ENCODE measurements at places on chromosomes 4 and X.

DNA sequence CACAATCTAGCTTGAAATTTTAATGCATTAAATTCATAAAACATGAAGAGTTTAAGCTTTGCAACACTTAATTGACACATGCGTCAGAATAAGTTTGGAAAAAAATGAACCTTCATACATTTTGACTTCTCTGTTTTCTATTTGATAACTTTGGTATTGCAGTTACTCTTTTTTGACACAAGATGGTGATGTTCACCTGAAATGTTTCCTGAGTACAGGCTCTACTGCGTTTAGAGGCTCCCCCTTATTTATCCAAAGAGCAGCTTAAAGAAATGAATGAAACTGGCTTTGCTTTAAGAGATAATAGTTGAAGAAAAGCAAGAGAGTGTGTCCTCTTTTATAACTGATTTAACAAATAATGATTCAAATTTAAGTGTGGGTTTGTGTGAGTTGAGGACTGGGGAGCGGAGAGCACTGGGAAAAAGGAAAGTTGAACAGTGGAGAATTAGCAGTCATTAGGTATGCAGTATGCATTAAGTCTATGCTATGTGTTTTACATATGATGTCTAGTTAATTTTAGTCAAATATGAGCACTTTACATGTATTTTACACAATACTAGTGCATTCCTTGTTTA lies 180.6 kb upstream of the NUDT6 start:
- DNase-seq = no peak

DNA sequence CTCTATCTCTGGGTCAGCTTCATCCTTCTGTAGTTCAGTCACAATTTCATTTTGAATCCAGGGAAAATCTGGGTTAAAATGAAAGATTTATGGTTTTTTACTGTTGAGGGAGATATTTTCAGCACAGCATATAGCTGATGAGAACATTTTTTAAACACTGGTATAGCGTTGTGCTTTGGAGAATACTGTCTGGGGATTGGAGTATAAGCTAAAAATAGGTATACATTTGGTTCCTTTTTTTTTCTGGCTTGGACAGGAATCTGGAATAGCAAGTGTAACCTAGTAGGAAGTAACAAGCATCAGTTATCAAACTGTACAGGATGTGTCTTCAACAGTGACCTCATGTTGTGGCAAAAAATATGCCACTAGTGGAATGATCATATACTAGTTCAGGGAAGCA lies 149.1 kb downstream of the GRXCR1 start:
- no peak for DNase-seq

- no peak for DNase-seq
Observed at GRCh38 chr4:85937507-85937906, 422.3 kb downstream of the MAPK10 start.

- DNase-seq = no peak
Observed at GRCh38 chr4:107742791-107743190, 22.8 kb upstream of the PAPSS1 start.

DNA sequence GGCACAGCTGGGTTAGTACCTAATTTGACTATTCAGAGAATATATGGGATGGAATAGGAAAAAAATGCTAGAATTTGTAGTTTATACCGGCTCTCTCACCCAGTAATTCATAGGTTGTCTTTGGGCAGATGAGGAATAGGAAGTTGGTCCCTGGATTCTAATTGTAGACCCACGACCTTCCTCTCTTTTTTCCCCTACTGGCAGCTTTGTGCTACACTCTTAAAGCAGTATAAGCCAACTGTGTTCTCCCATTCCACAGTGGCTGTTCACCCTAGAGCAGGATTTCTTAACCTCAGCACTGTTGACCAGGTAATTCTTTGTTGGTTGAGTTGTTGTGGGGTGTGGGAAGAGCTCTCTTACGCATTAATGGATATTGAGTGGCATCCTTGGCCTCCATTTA lies 92.9 kb downstream of the FNIP2 start:
- DNase-seq = no peak

DNA sequence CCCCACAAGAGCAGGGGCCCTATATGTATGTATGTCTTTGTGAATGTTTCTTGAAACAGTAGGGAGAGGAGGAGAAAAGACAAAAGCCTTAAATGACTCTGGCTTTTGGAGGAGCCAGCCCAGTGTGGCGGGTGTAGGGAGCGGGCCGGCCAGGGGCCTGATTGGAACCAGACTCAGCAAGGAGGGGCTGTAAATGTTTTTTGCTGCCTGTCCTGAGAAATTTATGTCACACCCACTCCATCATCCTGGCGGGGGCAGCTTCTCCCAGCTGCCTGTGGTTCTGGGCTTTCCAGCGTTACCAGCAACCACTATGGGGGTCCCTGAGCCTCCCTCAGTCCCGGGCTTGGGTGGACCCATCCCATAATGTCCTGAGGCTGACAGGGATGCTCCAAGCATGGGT lies 130.8 kb downstream of the PJA1 start:
- no peak for DNase-seq

- DNase-seq = no peak
Observed at GRCh38 chr4:131613824-131614216, 1535.3 kb upstream of the PCDH10 start.

- no peak for DNase-seq
Observed at GRCh38 chrX:134735015-134735414, 76.7 kb upstream of the PLAC1 start.

DNA sequence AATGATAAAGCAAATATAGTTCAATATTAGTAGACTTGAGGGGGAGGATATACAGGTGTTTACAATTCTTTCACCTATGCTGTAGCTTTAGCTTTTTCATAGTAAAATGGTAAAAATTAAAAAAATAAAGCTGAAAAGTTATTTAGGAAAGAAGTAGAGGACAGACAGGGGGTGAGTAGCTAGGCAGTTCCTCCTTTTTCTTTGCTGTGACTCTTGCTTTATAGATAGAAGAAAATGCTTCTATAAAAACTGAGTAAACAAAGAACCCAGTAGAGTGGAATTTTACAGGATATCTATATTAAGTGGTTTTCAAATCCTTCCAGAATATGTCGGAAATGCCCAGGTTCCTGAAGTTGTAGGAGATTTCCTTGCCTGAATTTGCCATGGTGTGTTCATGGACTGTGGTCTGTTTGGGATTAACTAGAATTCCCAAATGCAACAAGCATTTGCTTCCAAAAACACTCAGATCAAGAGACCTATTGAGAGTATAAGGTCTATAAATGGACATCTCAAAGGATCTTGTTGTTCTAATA lies 74.9 kb downstream of the KDR start:
- no peak for DNase-seq

GRCh38 chr4:109494563-109494962 lies 60.9 kb downstream of the SEC24B start:
- no peak for DNase-seq

GRCh38 chr4:153579410-153579809 lies 104.7 kb upstream of the TLR2 start:
- DNase-seq = no peak

DNA sequence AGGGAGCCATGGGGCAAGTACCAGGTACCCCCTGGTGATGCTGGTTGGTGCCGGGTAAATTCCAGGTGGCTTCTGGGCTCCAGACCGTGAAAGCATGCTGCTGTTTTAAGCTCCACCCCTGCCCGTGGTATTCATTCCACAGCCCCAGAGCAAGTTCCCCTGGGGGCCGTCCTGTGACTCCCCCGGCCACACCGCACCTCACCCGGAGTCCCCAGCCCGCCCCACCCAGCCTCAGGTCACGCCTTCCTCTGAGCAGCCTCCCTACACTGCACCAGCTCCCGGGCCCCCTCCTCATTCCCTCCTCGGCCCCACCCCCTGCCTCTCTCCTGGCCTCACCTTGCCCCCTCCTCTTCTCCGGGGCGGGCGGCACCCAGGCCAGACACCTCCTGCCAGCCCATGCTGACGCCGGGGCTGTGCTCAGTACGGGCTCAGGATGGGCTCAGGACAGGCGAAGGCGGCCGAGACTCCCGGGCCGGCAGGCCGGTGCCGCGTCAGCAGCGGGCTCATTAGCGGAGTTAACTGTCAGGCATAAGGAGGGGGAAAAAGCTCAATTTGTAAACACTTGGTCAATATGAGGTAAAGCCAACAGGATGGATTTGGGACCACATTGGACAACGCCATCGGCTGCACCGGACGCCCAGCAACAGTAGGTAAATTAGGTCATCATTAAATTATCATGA lies 127.4 kb downstream of the FAM53A start:
- no peak for DNase-seq

- DNase-seq = no peak
Observed at GRCh38 chr4:185830263-185830994, 18.4 kb upstream of the SORBS2 start.

DNA sequence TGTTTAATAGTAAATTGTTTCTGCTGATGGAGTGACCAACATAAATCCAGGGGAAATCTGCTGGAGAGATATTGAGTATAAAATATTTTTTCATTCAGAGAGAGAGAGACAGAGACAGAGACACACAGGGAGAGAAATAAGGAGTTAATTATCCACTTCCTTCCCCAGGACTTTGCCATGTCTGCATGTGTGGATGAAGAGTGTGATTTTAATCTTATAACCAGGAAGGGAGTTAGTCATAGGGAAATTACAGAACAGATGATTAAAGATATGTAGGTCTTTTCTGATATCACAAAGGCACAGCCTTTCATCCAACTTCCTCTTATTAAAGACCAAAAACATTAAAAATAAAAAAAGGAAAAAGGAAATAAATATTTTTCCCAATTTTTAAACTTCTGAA lies 526.3 kb downstream of the SPRY1 start:
- no peak for DNase-seq

DNA sequence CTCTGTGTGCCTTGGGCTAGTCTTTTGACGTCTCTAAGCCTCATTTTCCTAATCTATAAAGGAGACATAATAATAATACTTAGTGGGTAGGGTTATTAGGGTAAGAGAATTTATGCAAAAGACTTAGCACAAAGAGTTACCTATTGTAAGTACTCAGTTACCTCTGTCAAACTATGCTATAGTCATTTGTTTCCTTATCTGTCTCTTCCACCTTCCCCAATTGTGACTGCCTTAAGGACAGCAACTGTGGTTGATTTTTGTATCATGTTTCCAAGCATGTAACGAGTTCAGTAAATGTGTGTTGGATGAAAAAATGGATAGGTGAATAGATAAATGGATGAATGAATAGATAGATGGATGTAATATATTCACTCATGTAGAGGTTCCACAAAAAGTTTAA lies 48.1 kb downstream of the WDR19 start:
- no peak for DNase-seq

GRCh38 chr4:60502733-60503132 lies 697.4 kb upstream of the ADGRL3 start:
- DNase-seq = no peak

DNA sequence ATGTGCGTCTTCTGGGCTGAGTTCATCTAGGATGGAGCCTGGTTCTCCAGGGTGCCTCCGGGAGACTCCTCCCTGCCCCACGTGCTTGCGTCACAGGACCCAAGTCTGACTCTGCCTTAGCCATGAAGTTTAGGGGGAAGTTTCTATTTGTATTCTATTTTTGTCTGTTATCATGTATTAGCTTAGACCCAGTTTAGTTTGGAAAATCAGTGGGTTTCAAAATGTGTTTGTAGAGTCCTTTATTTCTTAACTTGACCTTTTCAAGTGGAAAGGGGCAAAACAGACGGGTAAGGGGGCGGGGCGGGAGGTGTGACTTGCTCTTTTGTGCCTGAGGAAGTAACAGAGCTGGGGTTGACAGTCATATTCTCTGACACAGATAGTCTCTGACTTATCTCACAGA lies 86.0 kb downstream of the HTT start:
- DNase-seq = no peak

- no peak for DNase-seq
Observed at GRCh38 chr4:186669735-186670134, 53.9 kb downstream of the FAT1 start.

GRCh38 chr4:13441506-13441905 lies 42.6 kb downstream of the RAB28 start:
- DNase-seq = no peak

DNA sequence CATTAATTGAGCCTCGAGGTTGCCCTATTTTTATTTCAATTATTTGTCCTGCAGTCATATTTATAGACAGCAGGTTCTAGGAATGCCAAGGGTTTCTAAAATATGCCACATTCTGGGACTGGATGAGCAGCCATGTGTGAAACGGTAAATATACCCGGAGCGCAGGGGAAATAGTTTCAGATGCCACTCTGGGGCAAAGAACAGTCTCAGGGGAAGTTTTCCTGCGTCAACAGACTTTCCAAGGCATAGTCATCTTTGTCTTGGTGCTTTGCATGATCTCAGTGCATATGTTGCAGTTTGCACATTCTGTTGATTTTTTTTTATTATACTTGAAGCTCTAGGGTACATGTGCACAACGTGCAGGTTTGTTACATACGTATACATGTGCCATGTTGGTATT lies 71.0 kb downstream of the GPAT3 start:
- no peak for DNase-seq

GRCh38 chrX:153828723-153829548 lies 1.4 kb downstream of the PDZD4 start:
- no peak for DNase-seq

- no peak for DNase-seq
Observed at GRCh38 chr4:73311428-73311827, 52.8 kb upstream of the ANKRD17 start.

DNA sequence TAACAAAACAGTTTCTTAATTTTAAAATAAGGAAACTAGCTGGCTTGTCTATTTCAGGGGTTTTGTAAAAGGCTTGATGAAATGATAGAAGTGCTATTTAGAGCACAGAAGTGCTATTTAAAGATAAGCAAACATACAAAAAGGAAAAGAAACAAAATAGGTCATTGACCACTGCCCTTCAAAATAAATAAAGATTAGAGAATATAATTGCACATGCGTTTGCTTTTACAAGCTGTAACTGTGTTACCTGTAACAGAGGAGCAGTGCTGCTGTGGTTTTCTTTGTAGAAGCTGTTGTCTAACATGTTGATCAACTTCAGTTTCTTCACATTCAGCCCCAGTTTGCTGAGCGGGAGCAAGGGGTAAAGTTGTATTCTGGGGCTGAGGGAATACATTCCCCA lies 63.5 kb downstream of the WNK3 start:
- no peak for DNase-seq

DNA sequence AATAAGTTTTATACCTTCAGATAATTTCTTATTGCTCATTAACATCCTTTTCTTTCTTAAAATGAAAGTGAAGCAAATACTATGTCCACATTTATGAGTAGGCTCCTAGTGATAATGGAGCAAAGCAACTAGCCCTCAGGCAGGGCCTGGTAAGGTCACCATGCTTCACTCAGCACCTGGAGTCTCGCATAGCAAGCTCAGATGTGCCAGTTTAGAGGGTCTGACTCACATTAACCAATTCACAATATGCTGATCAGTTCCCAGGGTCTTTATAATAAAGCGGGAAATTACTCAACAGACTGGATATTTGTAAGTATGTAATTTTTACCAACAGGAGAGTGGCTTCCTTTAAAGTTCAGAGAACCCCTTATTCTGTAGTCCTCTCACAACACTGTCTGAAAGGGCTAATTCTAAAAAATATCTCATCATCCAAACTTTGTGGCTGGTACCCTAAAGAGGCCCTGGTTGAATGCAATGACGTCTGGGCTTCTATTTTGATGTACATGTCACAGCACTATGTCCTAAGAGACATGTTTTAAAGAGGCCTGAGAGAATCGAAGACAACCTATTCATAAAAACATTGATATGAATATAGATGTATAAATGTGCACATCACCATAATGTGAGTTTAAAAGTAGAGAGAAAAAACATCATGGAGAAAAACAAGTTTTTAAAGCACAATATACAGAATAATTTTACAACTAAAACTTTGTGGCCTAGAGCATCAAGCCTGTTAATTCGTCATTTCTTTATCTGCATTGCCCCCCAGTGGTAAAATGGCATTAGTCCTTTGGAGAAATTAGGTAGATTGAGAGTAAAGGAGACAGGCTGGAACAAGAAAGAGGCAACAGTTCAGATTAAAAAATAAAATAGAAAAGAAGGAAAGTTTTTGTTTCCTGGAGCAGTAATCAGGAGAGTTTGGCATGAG lies 44.3 kb downstream of the IL21 start:
- DNase-seq = no peak
